Left renal pelvis (tissue), 4 donors: ENCODE measurements at places on chromosomes 3 and 15. TPM values are rescaled to one million over a fixed set of nuclear protein-coding genes. Genes with fewer than 3 reads are reported as not detected.

DNA sequence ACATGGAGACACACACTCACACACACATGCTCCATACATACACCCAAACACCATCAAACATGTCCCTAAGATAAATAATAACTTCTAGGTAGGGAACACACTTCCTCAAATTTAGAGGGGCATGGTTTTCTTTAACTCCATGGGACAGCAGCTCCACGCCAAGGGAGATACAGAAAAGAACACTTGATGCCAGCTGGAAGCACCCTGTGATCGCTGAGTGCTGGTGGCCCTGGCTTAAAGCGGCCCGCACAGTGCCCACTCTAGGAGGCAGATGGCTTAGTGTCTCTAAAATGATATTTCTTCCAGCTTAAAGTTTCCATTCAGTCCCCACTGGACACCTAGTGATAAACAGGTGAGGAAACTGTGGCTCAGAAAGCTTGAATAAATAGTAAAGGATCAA lies 232.9 kb downstream of the UACA start:
- no peak for DNase-seq

The GP5 gene
- polyA plus RNA-seq: 0.70 TPM

The MAPKBP1 gene
- 19.1 TPM for polyA plus RNA-seq

The CAMK2N2 gene
- 0.48 TPM for polyA plus RNA-seq

The SERPINI2 gene
- 1.0 TPM for polyA plus RNA-seq
